ENCODE measurements at places on chromosomes 5 and 9.

GRCh38 chr9:37936965-37937364, 33.0 kb upstream of the SLC25A51 start:
- no peak for DNase-seq

DNA sequence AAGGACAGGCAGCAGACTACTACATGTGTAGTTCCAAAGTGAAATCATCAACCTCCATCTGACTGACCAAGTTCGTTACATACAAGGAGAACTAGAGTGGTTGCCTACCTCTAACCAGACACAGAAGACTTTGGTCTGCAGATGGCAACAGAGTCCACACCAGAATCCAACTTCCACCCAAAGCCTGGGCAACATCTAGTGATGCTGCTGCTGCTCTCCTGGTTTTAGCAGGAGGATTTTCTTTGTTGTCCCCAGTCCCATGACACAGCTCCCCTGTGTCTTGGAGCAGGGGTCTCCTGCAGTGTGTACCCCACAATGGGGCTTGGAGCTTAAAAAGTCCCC, 46.4 kb upstream of the APC start:
- no peak for DNase-seq

DNA sequence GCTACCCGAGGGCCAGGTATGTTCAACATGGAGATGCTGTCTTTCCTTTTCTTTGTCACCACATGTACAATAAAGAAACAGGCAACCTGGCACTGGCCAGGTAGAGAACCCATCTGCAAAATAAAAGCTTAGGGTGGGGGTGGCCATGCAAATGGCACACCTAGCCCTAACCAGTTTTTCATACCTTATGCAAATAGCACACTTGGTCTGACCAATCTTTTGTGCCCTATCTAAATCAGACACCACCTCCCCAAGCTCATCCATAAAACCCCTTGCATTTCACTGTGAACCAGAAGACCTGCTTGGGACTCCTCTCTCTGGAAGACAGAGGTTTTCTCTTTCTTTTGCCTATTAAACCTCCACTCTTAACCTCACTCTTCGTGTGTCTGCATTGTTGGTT, 33.9 kb downstream of the JAKMIP2 start:
- DNase-seq, result no peak

DNA sequence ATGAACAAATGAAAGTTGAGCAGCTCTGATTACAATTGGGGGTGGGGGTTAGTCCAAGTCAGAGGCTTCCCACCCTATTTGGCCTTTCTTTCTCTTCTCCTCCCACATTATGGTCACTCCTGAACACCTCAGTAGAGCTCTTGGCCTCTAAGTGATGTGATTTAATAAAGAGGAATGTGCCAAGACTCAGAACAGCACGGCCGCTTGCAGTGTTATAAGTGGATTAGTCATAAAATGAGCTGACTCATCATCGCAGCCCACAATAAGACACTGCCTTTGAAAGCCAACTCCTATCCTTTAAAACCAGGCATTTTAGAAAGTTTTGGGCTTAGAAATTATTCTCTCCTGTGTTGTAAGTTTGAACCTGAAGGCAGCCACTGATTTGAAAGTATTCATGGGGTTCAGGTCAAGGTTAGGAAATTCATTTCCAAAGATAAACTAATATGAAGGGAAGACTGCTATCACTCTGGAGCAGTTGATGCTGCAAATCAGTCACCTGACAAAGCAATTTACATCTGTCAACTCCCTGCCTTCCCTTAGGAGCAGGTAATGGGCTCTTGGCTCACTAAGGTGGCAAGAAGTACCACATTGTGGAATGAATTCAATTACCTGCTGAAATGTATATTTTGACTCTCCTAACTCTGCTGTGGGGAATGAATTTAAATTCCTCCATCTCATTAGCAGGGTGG, 283.6 kb upstream of the NMUR2 start:
- DNase-seq, result no peak

DNA sequence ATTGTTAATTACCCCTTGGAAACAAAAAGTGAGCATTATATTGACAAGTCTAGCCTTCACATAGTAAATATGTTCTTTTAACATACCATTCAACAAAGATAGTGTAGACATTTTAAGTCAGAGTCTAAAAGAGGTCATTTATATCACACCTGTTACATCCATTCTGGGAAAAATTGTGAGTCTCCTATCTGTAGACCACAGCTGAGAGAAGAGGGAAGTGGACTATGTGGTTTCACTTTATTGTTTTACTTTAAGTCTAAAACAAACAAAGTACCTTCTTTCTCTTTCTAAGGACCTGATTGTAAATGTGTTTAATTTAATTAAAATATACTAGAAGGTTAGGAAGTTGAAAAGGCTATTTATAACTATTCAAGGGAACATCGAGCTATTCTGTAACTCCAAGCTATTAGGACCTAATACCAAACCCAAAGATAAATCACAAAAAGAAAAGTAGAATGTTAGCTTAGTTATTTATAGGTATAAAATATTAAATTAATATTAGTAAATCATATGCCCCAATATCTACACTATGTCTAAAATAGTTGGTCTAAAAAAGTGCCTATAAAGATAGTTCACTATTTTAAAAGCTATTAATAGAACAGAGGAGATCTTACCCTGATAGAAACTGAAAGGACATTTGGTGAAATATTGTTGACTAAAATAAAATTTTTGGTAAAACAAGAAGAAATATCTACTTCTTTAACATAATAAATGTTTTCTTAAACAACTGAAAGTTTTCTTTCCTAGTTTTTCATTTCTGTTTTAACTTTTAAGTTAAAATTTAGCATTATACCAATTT, 134.9 kb downstream of the TMEM167A start:
- no peak for DNase-seq

GRCh38 chr5:133851521-133851920, 116.9 kb downstream of the C5orf15 start:
- DNase-seq, result no peak

- DNase-seq, result peak; percentile 4
Observed at GRCh38 chr5:115098041-115098702, 71.5 kb downstream of the TRIM36 start.

DNA sequence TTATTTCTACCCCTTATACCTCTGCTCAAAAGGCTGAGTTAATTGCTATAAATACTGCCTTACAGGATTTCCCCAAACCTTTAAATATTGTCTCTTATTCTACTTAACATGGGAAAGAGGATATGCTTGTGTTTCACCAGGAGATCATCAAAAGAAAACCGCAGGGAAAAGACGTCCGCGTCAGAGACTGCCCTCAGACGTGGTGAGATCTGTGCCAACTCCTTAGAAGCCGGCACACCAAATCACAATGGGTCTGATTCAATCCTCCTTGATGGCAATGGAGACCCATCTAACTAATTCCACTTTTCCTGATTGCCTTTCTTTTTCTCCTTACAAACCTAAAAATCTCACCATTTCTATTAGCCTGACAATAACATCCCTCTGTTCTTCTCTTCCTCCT, 55.0 kb downstream of the SH3PXD2B start:
- DNase-seq, result no peak

- no peak for DNase-seq
Observed at GRCh38 chr5:139181322-139181730, 16.8 kb downstream of the SIL1 start.

DNA sequence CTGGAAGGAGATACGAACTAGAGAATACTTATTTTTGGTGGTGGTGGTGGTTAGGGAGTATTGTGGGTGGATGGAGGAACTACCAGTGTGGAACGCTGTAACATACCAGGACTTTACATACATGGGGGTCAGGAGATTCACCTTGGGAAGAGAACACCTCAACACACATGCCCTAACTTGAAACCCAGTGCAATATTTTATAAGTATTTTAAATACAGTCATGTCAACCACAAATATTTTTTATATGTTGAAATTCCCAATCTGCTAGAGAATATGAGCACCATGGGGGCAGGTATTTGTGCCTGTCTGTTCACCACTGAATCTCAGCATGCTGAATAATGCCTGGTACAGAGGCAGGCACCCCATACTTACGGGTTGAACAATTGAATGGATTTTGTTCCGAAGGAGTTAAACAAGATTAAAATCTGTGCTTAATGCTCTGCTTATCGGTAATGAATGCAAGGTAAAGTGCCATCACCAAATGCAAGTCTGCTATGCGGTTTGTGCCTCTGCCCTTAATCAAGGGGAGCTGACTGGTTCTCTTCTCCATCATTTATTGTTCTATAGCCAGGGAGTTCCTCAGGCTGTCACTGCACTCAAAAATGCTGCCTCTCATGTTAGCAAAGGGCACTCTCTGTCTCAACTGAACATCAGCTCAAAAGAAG, 65.3 kb downstream of the RASEF start:
- DNase-seq, result no peak

DNA sequence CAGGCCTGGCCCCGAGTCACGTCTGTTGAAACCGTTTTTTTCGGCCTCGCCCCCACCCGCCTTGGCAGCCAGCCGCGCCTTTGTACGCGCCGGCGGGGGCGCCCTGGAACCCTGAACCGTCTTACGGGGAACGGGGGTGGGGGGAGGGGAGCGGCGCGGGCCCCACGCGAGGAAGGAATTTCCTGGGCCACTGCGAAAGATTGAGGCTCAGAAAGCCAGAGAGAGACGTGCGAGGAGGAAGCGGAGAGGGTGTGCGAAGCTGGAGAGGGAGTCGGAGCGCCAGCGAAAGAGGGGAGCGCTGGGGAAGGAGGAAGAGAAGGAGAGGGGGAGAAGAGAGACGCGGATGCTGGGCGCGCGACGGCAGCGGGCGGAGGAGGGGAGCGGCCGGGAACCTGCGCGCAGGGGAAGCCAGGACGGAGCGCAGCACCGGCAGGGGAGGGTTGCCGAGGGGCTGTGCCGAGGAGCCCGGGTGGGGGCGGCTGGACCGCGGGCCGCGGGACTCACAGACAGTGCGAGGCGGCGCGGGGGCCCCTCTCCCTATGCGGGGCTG, 4.6 kb upstream of the PRDM12 start:
- no peak for DNase-seq

DNA sequence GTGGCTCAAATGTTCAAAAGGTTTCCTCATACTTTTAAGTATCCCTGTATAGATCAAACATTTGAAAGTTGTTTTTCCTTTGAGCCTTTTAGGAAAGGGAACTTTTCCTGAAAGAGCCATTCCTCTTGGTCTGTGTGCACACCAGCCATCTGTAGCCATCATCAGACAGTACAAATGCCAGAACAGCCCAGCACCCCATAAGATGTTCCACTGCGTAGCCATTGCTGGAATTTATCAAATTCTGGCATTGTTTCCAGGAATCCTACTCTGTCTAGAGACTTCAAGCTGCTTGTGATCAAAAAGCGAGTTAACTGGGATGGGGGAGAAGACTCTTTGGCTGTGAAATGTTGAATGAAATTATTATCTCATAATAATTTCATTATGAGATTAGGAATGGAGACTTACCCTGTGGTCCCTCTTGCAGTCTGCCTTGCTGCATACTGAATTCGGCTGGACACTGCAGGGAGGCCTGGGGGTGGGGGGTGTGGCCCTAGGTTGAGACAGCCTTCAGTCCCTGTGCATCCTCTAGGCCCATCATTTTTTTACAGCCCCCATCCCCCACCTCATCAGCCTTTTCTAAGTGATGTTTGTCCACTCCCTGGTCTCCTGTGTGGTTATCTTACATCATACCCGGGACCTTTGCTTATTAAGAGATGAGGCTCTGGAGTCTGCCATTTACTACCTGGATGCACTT, 99.8 kb downstream of the RALGPS1 start:
- no peak for DNase-seq

DNA sequence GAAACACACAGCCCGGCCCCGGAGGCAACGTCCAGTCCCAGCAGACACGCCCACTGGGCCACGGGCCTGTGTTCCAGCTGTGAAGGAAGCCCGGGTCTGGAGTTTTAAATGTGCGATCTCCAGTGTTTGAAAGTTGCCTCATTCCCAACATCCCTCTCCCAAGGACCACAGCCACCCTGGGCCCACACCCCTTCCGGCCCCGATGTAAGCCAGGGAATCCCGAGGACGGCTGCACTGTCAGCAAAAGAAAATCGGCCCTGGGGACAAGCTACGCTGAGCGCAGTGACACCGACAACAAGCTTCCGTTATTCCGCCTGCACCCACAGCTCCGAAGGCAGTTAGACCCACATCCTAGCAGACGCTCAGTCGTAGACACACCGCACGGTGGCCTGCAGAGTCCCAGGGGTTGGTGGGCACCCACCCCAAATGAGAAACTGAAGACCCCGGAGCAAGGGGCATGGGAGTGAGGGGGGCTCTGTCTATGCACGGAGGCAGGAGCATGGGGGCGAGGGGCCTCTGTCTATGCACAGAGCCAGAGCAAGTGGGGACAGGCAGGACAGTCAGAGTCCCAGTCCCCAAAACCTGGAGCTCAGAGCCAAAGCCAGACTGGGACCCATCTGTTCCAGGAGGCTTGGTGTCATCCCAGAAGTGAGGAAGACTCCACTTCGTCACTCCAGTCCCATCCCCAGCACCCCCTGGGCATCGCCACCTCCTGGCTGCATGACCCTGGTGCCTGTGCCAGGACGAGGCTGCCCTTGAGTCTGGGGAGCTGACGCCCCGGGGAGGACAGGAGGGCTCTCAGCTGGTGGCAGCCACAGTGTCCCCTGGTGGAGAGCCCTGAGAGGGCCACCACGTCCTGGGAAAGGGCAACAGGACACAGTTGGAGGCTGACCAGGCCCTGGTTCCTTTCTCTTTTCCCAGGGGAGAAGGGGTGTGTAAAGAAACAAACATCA, 23.4 kb downstream of the GLT6D1 start:
- no peak for DNase-seq

DNA sequence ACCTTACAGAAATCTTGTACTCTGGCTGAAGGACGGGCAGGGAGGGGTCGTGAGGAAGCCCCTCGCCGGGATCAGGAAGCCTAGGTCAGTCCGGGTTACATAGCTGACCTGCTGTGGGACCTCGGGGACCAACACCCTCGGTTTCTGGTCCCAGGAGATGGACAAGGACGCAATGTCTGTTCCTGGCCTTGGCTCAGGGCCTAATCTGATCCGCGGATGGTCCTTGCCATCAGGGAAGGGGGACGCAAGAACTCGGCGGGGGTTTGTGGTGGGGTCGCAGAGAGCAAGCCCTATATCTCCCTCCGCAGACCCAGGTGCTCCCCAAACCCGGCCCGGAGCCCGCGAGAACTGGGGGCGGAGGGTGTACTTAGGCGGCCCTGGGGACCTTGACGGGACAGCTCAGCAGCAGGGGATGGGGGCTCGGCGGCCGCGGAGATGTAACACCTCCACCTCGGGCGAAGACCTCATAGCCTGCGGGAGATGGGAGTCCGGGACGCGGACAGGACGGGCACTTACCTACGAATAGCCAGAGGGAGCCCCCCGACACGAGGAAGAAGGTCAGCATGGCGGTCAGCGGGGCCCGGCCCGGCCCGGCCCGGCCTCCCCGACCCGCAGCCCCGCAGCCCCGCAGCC, 353 bp downstream of the ACSL6 start:
- no peak for DNase-seq

- no peak for DNase-seq
Observed at GRCh38 chr5:62536783-62537182, 41.8 kb upstream of the LRRC70 start.

DNA sequence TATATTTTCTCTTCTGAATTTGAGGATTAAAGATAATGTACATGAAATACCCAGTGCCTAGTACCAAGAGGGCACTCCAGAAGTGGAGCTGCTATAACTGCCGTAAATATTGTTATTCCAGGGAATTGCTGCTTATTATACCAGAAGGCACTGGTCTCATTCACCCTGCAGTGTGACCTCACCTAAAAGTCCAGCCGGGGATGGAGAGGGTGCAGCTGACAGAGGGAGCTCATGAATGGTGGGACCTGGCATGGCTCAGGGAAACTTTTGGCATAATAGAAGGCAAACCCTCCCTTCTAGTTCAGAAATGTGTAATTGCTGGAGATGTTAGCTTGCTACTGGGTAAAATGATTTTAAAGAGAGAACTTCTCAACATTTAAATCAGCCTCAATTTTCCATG, 108.5 kb downstream of the MVB12B start:
- no peak for DNase-seq

- DNase-seq, result no peak
Observed at GRCh38 chr5:322281-322941, 897 bp downstream of the AHRR start.

- no peak for DNase-seq
Observed at GRCh38 chr9:87792831-87793288, 66.9 kb downstream of the CTSL start.
